ENCODE measurements at places on chromosomes 16 and 17. TPM values are rescaled to one million over a fixed set of nuclear protein-coding genes. Genes with fewer than 3 reads are reported as not detected.

CNGB1 gene
- polyA plus RNA-seq, result not detected

TEX14 gene
- 0.09 TPM for polyA plus RNA-seq

MT3 gene
- 25.5 TPM for polyA plus RNA-seq

CHST5 gene
- polyA plus RNA-seq, result 0.28 TPM

CALB2 gene
- not detected for polyA plus RNA-seq

TNFSF12 gene
- polyA plus RNA-seq, result 61.8 TPM

TMEM114 gene
- polyA plus RNA-seq, result not detected

CAPNS2 gene
- not detected for polyA plus RNA-seq

CMTM2 gene
- polyA plus RNA-seq, result not detected

ATP6V0A1 gene
- 108 TPM for polyA plus RNA-seq

NPIPB13 gene
- polyA plus RNA-seq, result 1.2 TPM

EMP2 gene
- polyA plus RNA-seq, result 14.5 TPM

ABCA8 gene
- 3.7 TPM for polyA plus RNA-seq

CTRB2 gene
- polyA plus RNA-seq, result not detected

OSGIN1 gene
- polyA plus RNA-seq, result 14.5 TPM

ABCA3 gene
- 5.5 TPM for polyA plus RNA-seq

MSLN gene
- polyA plus RNA-seq, result 3.7 TPM

ATP1B2 gene
- polyA plus RNA-seq, result 12.8 TPM

VKORC1 gene
- 209 TPM for polyA plus RNA-seq

TRAF7 gene
- polyA plus RNA-seq, result 26.1 TPM

TBC1D3I gene
- not detected for polyA plus RNA-seq

RAB34 gene
- 128 TPM for polyA plus RNA-seq

ANKRD13B gene
- polyA plus RNA-seq, result 2.8 TPM

SAMD14 gene
- polyA plus RNA-seq, result 3.7 TPM

NDUFAF8 gene
- polyA plus RNA-seq, result 134 TPM

SPN gene
- polyA plus RNA-seq, result 1.0 TPM

HP gene
- 73.9 TPM for polyA plus RNA-seq

ZNF423 gene
- 2.0 TPM for polyA plus RNA-seq

NAGS gene
- polyA plus RNA-seq, result 8.7 TPM

NKD1 gene
- 1.1 TPM for polyA plus RNA-seq

CBX2 gene
- polyA plus RNA-seq, result 2.2 TPM

KRT31 gene
- polyA plus RNA-seq, result not detected

IGFALS gene
- polyA plus RNA-seq, result 2.9 TPM

NUDT7 gene
- 43.8 TPM for polyA plus RNA-seq

ABCC12 gene
- not detected for polyA plus RNA-seq

PRAC2 gene
- not detected for polyA plus RNA-seq

KRTAP4-5 gene
- not detected for polyA plus RNA-seq

LGALS9C gene
- not detected for polyA plus RNA-seq

SNX20 gene
- 0.67 TPM for polyA plus RNA-seq

GGNBP2 gene
- polyA plus RNA-seq, result 43.0 TPM

SLFN12L gene
- 0.62 TPM for polyA plus RNA-seq

AATK gene
- polyA plus RNA-seq, result 0.65 TPM

IGF2BP1 gene
- 1.5 TPM for polyA plus RNA-seq

SLC5A2 gene
- 208 TPM for polyA plus RNA-seq

All from kidney (tissue), 22 donors.